Stimulated activated CD8-positive, alpha-beta memory T cell treated with anti-CD3 and anti-CD28 coated beads, Interleukin-7, amount 100 ng/mL, for 1 hour (primary cell): ENCODE measurements at places on chromosomes 6 and 20.

DNA sequence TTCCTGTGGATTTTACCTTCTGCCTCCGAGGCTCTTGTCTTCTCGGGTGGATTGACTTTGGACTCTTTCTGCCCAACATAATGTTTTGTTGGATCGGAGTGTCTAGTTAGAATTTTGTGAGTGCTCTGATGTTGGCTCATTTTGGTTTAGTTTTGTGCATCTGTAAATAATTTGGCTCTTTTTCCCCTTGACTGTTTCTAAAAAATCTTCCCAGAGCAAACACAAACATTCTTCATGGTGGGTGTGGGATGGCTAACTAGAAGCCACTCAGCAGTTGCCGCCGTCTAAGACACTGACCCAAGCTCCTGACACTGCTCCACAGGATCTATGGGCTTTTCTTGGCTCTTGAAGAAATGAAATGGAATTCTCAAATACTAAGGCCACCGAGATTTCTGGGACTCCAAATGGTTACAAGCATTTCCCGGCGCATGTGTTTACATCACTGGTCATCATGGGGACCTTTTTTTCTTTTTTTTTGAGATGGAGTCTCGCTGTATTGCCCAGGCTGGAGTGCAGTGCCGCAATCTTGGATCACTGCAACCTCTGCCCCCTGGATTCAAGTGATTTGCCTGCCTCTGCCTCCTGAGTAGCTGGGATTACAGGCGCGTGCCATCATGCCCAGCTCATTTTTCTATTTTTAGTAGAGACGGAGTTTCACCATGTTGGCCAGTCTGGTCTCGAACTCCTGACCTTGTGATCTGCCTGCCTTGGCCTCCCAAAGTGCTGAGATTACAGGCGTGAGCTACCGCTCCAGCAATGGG is 92.0 kb upstream of the FRMD1 start:
- DNase-seq = no peak

DNA sequence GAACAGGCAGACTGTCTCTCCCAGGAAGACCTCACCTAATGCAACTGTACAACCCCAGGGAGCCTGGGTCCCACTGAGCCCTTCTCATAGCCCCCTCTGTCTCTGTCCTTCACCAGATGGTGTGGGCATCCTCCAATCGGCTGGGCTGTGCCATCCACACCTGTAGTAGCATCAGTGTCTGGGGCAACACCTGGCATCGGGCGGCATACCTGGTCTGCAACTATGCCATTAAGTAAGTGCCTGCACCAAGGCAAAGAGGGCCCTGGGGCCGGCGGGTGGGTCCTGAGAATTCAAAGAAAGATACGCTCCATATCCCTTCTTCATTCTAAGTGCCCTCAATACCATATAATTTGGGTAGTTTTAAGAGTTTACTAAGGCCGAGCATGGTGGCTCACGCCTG is 8.3 kb downstream of the R3HDML start:
- no peak for DNase-seq

- no peak for DNase-seq
These were observed 42.7 kb downstream of the ANKRD6 start for GRCh38 chr6:89475634-89476033.

GRCh38 chr20:2163757-2164156 is 62.1 kb downstream of the STK35 start:
- no peak for DNase-seq

- DNase-seq = no peak
These were observed 8.8 kb downstream of the TMEM244 start for GRCh38 chr6:129852257-129852858.

GRCh38 chr6:158780988-158781691 is 38.0 kb downstream of the EZR start:
- no peak for DNase-seq

DNA sequence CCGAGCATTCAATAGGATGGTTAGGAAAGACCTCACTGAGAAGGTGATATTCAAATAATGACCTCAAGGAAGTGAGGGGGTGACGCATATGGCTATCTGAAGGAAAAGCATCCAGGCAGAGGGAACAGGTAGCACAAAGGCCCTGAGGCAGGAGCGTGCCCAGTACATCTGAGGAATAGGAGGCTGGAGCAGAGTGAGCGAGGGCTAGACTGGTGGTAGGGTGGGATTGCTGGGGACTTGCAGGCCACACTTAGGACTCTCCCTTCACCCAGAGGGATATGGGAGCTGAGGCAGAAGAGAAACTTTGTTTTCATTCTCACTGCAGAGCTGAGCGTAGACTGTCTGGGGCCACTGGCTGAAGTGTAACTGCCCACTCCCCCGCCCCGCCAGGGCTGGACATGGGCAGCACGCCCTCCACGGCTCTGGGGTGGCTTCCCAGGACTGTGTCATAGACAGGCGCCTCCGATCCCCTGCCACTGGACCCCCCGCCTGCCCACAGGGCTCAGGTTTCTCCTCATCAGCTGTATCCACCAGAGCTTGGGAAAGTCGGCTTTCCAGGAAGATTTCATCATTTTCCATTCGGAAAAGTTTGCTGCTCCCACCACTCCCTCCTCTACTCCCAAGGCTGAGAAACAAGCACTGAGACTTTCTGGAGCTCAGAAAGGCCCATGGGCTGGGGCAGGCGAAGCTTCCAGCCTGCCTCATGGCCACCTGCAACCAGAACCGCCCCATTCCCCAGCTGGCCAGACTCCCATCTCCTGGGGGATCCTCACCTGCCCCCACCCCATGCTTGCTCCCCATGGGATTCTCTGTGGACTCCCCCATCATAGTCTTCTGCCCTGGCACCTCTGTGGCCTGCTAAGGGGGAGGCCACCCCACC is 142.6 kb downstream of the MRPL14 start:
- no peak for DNase-seq

GRCh38 chr6:20497216-20498040 is 36.8 kb upstream of the CDKAL1 start:
- DNase-seq = no peak

GRCh38 chr20:63825331-63826118 is 5.5 kb downstream of the ZBTB46 start:
- no peak for DNase-seq

DNA sequence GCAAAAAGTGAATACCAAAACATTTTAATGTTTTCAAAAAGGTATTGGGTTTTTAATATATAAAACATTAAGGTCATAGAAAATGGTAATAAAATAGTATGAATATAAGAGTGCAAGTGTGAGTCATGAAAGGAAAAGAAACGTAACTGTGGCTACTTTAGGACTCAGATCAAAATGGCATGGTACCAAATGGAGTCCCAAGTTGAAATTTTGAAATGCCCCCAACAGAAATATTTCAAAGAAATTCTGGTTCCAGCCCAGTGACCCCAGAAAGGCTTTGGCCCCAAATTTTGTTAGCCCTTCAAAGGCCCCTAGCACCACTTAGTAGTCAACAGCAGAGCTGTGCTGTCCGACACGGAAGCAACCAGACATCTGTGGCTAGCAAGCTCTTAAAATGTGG is 6.0 kb downstream of the COL12A1 start:
- DNase-seq = no peak
